Hematopoietic multipotent progenitor cell (in vitro differentiated cells): ENCODE measurements at places on chromosomes 7 and 10.

DNA sequence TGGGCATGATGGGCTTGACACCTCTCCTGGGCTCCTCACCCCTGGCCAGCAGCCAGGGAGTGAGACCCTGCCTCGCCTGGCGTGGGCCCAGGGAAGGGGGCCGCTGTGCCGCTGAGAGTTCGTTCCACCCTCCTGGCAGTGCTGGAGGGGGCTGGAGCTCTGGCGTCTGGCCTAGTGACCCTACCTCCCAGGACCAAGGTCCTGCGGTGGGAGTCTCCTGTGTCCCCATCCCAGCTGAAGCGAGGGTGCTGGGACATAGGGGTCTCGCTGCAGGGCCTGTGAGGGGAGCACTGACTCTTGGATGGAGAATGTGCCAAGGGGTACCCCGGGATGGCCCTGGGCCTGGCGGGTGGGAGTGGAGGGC, 1.2 kb downstream of the GTF2IRD1 start:
- no peak for DNase-seq

DNA sequence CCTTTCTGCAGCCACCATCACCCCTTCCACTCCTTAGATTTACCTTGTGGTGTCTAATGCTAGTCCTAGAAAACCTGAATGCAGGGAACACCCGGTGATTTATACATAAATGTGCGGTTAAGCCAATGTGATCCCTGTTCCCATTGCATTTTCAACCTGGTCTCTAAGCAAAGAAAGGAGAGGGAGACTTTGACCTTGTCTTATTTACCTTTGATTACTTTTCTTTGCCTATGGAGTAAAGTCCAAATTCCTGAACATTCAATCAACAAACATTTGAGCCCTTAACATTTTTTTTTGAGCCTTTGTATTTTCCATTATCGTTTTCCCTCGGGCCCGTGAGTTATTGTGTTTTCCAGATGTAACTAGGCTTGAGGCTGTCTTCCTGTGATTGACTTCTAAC, 233.9 kb downstream of the ZNF248 start:
- no peak for DNase-seq

- peak; percentile 38 for DNase-seq
Observed at GRCh38 chr7:100435401-100436304, 644 bp downstream of the PPP1R35 start.

DNA sequence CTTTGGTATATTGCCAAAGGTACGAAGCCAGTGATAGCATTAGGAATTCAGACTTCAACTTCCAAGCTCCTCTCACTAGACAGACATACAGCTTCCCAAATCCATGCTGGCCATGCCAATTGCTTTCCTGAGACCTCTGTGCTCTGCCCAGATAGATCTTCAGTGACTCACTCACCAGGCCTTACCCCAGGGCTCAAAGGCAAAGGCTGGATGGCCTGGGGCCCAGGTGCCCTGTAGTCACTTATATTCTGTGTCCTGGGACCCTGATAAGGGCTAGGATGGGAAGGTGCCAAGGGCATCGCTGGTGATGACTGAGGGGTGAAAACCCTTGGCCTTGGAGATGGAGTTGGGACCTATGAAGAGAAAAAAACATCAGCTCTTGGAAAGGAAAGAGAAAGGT, 27.7 kb downstream of the WNT8B start:
- no peak for DNase-seq

DNA sequence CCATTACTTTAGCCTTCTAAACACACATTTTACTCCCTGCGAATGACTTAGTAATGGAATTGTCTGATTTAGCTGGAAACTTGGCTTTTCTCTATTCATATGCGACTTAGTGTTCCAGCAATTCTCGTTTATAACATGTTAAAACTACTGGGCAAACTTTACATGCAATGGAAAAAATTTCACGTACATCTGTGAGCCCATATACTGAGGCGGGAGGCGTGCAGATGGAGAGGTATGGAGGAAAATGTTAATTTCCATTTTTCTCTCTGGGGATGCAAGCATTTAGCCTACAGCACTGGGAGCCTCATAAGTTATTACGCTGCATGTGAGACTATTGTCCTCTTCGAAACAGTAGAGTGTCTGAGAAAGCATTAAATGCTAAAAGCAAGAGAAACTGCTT, 591.5 kb upstream of the ANKRD30A start:
- DNase-seq: no peak

- DNase-seq: no peak
Observed at GRCh38 chr10:61760943-61761824, 98.5 kb downstream of the CABCOCO1 start.

GRCh38 chr7:158827411-158828132, 1.7 kb downstream of the ESYT2 start:
- no peak for DNase-seq

DNA sequence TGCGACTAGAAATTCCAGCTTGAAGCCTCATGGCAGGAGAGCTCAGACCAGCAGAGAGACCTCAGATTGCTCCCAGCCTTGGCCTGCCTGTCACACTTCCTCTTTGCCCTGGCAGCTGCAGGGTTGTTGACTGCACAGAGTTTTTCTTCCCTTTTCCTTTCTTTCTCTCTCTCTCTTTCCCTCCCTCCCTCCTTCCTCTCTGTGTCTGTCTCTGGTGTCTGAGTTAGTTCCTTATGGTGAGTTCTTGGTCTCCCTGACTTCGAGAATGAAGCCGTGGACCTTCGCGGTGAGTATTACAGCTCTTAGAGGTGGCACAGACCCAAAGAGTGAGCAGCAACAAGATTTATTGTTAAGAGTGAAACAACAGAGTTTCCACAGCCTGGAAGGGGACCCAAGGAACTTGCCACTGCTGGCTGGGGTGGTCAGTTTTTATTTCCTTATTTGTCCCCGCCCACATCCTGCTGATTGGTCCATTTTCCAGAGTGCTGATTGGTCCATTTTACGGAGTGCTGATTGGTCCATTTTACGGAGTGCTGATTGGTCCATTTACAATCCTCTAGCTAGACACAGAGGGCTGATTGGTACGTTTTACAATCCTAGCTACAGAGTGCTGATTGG, 266.3 kb downstream of the RPS24 start:
- peak; percentile 47 for DNase-seq

- no peak for DNase-seq
Observed at GRCh38 chr7:155338632-155339320, 41.1 kb downstream of the INSIG1 start.

GRCh38 chr10:124451276-124451675, 1.4 kb upstream of the NKX1-2 start:
- no peak for DNase-seq

GRCh38 chr10:30178356-30178964, 119.1 kb upstream of the JCAD start:
- DNase-seq: no peak

GRCh38 chr7:74324531-74325209, 35.5 kb downstream of the CLIP2 start:
- no peak for DNase-seq

DNA sequence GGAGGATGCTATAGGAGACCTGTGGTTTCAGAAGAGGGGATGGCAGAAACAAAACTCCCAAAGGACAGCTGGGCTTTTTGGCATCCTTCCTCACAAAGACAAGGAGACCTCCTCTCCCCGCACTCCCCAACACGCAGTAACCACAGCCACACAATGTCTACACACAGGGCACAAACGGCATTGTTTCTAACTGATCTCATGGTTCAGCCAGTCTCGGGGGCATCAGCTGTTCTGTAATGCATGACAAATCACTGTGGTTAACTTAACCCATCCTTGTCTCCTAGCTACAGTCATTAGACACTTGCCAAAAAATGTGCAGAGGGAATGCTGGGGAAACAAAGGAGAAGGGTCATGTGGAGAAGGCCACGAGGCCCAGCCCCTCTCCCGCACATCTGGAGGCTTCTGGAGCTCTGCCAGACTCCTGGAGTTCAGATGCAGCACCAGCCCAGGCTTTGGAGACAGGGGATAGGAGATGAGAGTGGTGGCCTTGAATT, 7.6 kb upstream of the ADAMTS14 start:
- peak; percentile 24 for DNase-seq

GRCh38 chr7:25168145-25168544, 43.1 kb upstream of the CYCS start:
- no peak for DNase-seq

- DNase-seq: peak; percentile 88
Observed at GRCh38 chr10:34010891-34011290, 676.4 kb upstream of the NRP1 start.

DNA sequence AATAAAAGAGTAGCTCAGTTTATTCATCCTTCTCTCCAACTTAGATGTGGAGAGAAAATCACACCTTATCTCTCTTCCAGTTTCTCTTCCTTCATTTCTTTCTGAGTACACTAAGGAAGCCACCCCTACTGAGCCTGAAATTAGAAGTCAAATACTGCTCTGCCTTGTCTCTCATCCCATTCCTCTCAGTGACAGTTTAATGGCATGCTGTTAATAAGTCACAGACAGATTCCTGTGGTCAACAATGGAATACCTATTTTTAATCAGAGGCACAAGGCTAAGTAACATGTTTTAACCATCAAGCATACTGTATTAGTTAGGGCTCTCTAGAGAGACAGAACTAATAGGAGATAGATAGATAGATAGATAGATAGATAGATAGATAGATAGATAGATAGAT, 253.2 kb downstream of the HTR7 start:
- DNase-seq: no peak

GRCh38 chr10:129970465-129971364, 6.6 kb upstream of the EBF3 start:
- no peak for DNase-seq

DNA sequence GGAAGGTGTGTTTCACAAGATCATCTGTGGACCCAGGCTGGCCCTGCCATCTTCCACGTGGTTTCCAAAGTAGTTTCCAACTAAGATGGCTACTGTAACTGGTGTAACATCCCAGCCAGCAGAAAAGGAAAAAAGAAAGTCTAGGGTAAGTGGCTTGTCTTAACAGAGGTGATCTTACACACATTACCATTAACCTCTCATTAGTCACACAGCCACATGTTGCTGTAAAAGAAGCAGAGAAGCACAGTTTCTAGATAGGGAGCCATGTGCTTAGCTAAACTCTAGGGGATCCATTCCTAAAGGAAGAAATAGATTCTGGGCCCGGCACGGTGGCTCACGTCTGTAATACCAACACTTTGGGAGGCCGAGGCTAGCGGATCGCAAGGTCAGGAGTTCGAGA, 54.3 kb downstream of the ZNF438 start:
- DNase-seq: no peak

- no peak for DNase-seq
Observed at GRCh38 chr10:22962817-22963216, 35.0 kb downstream of the ARMC3 start.

GRCh38 chr10:68088740-68089139, 13.7 kb upstream of the HERC4 start:
- DNase-seq: no peak

DNA sequence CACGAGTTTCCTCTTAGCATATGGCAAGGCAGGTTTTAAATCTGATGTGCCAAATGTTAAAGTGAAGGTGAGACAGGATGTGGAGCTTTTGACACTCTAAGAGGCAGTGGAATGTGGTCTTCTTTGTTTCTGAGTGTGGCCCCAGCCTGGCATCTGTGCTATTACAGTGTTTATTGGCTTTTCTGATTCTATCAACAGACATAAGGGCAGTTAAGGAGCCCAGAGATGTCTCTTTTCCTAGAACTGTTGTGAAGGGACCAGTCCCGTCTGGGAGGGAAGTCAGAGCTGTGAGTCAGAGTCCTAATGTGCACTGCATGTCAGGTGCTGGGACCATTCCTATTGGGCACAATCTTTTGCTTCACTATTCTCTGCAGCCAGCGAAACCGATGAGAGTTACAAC, 32.5 kb downstream of the TRUB1 start:
- DNase-seq: no peak

GRCh38 chr7:28151965-28152364, 28.6 kb downstream of the JAZF1 start:
- no peak for DNase-seq

DNA sequence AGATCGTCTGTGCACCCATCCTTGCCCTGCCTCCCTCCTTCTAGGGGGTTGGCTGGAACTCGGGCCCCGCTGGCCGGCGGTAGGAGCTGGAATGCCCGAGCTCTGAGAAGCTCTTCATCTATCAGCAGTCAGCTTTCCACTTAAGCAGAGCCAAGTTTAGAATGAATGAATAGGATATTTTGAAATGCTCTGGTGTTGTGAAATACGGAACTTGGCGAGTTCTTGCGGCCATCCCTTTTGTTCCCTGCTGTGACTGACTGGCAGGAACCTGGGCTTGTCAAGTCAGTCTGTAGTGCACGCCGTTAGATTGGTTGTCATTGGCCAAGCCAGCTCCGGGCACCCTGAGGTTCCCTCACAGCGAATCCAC, 33.3 kb downstream of the FOXK1 start:
- peak; percentile 56 for DNase-seq

DNA sequence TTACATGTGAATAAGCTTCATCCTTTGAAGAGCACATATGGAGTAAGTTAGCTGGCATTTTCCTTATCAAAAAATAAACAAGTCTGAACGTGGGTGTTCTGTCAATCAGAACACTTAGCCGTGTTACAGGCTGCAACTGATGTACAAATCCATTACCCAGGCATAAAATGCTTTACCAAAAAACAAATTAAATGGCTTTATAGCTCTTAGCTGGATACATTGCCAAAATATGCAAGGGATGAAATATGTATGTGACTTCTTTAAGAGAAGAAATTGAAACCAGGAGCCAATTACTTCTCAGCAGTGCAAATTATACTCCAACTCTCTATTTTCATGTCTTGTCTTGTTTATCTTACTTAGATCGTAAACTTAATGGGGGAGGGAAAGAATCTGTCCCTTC, 214.8 kb downstream of the DGKB start:
- DNase-seq: no peak

DNA sequence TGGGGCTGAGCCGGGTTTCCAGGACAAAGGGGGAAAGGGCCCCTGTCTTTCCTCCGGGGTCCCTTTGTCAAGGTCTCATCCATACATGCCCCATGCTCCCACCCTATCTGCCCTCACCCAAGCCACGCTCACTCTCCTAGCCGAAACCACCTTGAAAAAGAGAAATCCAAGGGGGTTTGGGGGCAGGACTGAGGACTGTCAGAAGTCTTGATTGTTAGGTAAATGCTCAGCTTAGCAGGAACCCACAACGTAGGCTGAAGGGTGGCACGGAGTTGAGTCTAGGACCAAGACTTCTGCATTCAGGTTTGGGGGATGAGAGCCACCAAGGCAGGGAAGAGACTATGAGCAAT, 719 bp upstream of the PGAM2 start:
- no peak for DNase-seq

DNA sequence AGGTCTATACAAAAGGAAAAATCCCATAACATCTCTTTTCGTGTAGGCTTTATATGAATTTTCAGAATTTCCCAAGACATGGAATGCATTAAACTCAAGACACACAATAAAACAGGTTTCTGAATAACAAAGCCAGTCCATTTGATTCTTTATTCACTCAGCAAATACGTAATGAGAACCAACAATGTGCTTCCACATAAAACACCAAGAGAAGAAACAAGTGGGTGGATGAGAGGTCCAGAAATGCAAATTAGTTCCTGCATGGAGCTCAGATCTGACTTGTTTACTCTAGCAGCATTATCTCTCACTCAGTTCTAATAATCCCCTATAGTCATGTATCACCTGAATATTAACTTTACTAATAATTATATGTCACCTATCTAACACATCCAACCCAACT, 249.5 kb downstream of the LRRTM3 start:
- DNase-seq: no peak

DNA sequence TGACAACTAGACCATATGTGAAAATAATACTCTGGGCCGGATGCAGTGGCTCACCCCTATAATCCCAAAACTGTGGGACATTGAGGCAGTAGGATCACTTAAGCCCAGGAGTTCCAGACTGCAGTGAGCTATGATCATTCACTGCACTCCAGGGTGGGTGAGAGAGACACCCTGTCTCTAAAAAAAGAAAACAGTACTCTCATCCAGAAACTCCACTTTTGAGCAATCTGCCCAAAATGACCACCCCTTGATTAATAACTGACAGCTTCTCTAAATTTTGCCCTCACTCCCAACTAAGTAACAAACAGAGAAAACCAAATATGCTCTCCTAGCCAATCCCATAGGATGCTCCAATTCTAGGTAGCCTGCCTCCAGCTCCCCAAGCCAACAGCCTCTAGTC, 62.5 kb upstream of the AKR1E2 start:
- DNase-seq: no peak
